ENCODE measurements at places on chromosomes 13 and 19.
A peak's percentile ranks its signal among the peaks of the same experiment; 100 is the strongest.

- DNase-seq: no peak
These were observed 156.4 kb upstream of the FREM2 start for GRCh38 chr13:38530492-38530891.

DNA sequence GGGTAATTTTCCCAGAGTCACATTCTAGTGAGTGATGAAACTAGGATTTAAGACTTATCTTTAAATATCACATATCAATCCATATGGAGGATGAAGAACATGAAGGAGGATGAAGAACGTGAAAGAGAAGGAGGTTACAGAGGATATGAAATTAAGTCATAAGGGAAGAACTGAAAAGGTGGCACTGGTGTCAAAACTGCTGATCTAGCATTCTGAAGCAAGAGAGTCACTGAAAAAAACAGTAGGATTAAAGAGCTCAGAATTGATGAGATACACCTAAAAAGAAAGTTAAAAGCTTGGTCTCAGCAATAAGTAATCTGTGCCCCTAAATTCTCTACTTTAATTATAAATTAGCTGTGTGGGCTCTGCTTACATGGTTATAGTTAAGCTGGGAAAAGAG lies 156.5 kb downstream of the KCTD12 start:
- DNase-seq: no peak

DNA sequence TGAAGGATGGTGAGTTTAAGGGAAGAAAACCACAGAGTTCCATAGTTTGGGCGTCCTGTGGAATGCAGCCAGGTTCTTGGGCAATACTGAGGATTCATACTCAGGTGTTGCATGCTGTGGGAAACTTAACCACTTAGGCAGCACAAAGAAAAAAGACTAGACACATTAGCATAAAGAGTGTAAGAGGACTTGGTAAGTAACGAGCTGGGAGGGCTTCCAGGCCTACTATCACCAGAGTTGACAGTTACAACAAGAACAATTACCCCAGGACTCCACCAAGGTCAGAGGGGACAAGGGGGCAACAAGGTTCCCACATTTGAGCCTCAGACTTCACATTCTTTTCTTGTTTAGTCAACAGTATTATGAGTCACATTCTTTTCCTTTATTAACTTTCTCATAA lies 33.2 kb downstream of the KCTD12 start:
- peak; percentile 77 for DNase-seq

DNA sequence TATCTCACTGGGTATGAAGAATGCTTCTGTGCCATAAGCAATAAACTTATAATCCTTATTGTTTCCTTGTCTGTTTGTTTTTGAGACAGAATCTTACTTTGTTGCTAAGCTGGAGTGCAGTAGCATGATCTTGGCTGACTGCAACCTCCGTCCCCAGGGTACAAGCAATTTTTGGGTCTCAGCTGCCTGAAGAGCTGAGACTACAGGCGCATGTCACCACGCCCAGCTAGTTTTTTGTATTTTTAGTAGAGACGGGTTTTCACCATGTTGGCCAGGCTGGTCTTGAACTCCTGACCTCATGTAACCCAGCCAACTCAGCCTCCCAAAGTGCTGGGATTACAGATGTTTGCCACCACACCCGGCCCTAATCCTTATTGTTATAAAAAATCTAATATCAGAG lies 112.5 kb downstream of the MYO16 start:
- no peak for DNase-seq

- DNase-seq: no peak
These were observed 1.3 kb downstream of the GNA15 start for GRCh38 chr19:3137119-3137518.

GRCh38 chr19:8592231-8593009 lies 15.2 kb upstream of the MYO1F start:
- DNase-seq: no peak

DNA sequence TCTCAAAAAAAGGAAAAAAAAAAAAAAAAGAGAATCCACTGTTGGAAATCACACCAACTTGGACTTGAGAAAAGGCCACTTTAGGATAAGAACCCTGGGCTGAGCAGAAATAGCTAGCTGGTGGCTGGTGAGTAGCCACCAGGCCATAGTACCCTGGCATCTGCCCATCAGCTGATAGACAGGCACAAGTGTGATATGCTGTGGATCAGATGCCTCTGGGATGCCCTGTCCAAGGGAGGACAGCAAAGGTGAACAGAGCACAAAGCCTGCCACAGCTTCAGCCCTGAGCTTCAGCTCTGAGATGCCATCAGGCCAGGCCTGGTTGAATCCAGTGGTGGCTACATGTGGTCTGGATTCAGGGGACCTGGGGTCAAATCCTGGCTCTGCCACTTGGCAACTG lies 8.7 kb downstream of the SIRT2 start:
- DNase-seq: no peak

Measured in epithelial cell of prostate (primary cell).